Left ventricle myocardium inferior (tissue), 1 donor: ENCODE measurements at places on chromosomes 7 and 10. TPM values are rescaled to one million over a fixed set of nuclear protein-coding genes. Genes with fewer than 3 reads are reported as not detected.

The GOLGA7B gene
- 0.60 TPM for total RNA-seq

The FXYD4 gene
- not detected for total RNA-seq

The VDAC2 gene
- total RNA-seq: 442 TPM

The CHST15 gene
- total RNA-seq: 4.5 TPM

The GTPBP10 gene
- 24.2 TPM for total RNA-seq

The EBF3 gene
- total RNA-seq: 6.2 TPM

The ZNF503 gene
- total RNA-seq: 5.9 TPM

The FGFR2 gene
- total RNA-seq: 0.36 TPM

The BMPER gene
- total RNA-seq: 2.9 TPM

The KAZALD1 gene
- 5.1 TPM for total RNA-seq

The IRF5 gene
- 2.2 TPM for total RNA-seq

The FBH1 gene
- total RNA-seq: 75.5 TPM

The PNLIPRP3 gene
- total RNA-seq: not detected

The EBLN1 gene
- total RNA-seq: not detected

The TMEM236 gene
- 0.66 TPM for total RNA-seq

The TAS2R4 gene
- total RNA-seq: 0.25 TPM

The FOXP2 gene
- 2.1 TPM for total RNA-seq

The NKX6-2 gene
- not detected for total RNA-seq

The GIMAP7 gene
- 16.8 TPM for total RNA-seq

The PHYHIPL gene
- total RNA-seq: 0.11 TPM

The TCERG1L gene
- not detected for total RNA-seq

The HOGA1 gene
- total RNA-seq: 47.1 TPM

The MYH16 gene
- total RNA-seq: not detected

The NPM3 gene
- 7.9 TPM for total RNA-seq
